Right ventricle myocardium superior (tissue), 1 donor: ENCODE measurements at places on chromosomes 13 and 19. TPM values are rescaled to one million over a fixed set of nuclear protein-coding genes. Genes with fewer than 3 reads are reported as not detected.

The HAUS5 gene
- 3.3 TPM for total RNA-seq

The TTC9B gene
- total RNA-seq, result not detected

The GRIK5 gene
- 4.0 TPM for total RNA-seq

The ELSPBP1 gene
- total RNA-seq, result not detected

The SRRM5 gene
- 0.13 TPM for total RNA-seq

The HTR2A gene
- total RNA-seq, result not detected

The MEGF8 gene
- total RNA-seq, result 34.3 TPM
